ENCODE measurements at places on chromosomes 7 and 10.

DNA sequence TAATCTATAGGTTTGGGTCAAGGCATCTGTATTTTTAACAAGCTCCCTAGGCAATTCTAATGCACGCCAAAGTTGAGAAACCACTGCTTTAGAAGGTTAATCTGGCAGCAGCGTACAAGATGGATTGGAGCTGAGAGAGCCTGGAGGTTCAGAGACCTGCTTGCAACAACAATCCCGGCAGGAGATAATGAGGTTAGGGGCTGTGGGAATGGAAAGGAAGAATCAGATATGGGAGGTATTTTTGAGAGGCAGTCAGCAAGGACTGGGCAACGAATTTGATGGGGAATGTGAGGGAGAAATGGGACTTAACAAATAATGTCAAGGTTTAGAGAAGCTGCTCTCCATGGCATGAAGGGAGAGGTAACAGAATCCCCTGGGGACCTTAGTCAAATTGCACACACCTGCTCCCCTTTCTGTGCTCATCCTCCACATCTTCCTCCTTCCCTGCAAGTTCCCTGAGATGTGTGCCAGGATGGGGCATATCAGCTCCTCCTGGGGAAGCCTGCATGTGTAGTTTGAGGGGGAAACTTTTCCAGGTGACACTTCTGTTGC is 731.0 kb upstream of the GALNT17 start:
- no peak for DNase-seq

- no peak for DNase-seq
Measured at GRCh38 chr10:4834898-4835405, 8.9 kb downstream of the AKR1E2 start.

DNA sequence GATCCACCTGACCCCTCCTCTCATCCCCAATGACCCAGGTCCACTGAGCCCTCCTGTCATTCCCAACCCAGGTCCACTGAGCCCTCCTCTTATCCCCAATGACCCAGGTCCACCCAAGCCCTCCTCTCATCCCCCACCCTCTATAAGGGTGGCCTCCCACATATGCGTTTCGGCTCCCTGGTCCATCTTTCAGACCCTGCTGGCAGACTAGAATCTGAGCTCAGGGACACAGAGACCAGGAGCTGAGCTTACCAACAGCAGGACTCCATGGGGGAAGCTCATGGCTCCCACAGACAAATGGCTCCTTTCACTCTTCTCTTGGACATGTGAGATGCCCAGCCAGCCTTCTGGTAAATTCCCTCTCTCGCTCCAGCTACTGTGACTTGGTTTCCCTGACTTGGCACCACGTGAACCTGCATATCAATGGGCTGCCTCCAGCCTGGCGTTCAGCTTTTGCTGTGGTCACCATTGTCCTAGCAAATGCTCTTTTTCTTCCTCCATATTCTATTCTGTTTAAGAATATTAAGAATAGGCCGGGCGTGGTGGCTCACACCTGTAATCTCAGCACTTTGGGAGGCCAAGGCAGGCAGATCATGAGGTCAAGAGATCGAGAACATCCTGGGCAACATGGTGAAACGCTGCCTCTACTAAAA is 24.8 kb upstream of the INPP5A start:
- no peak for DNase-seq

GRCh38 chr7:36820527-36821170 is 96.4 kb upstream of the AOAH start:
- DNase-seq = no peak

DNA sequence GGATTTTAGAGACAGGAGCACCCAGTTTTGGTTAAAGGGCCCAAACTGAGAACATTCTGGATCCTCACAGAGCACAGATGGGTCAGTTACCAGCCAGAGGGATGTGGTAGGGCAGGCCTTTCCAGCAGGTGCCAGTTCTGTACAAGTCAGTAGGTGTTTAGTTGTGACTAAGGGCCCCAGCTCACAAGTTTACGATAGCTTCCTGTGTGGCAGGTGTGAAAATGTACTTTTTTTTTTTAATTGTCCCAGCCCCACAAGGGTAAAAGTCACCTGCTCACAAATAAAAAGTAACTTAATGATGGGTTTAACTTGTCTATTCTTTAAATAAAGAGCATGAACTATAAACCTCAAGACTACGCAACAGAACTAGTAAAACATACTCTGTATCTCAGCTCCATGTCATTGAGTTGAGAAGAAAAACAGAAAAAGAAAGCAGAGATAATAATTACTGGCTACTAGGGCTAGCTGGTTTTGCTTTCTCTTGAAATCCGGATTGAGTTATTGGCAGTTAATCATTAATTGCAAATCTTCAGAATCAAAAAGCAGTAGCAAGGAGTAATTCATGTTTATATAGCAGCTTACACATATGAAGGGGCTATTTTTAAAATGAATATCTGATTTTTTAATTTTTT is 15.4 kb downstream of the NFE2L3 start:
- no peak for DNase-seq

GRCh38 chr7:107658467-107658866 is 2.2 kb upstream of the SLC26A4 start:
- DNase-seq = no peak

- DNase-seq = no peak
Measured at GRCh38 chr10:121324678-121325213, 273.5 kb downstream of the FGFR2 start.

DNA sequence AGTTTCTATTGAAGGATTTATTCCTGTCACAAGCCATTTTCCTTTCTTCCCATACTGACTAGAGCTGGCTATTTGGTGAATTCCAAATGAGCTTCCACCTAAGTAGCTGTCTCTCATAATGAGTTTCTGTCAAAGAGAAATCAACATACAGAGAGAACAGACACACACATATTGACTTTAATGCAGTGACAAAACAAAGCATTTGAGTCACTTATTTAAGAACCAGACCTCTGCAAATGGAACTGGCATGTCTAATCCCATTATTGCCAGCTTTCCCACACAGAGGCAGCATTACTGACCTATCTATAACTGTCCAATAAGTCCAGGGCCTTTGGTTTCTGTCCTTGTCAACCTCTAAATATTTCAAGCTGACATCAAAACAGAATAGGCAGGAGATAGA is 179.3 kb upstream of the CSTF2T start:
- DNase-seq = no peak

- DNase-seq = no peak
Measured at GRCh38 chr10:13072339-13072738, 27.6 kb upstream of the OPTN start.

- peak; percentile 1 for DNase-seq
Measured at GRCh38 chr7:8638076-8638475, 204.7 kb downstream of the NXPH1 start.

DNA sequence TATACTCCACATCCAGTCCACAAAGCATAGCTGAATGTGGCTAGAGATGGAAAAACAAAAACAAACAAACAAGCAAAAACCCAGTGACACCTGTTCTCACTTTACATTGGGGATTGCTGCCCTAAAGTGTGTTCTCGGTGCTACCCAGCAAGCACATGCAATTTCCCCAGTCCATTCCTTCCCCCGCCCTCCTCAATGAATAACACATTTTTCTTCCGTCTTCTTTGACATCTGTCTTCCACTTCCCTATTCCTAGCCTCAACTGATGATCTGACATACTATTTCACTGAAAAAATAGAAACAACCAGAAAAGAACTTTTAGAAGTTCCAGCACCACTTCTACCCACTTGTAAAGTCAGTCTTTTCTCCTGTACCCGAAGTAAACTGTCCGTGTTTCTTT is 147.1 kb downstream of the MALRD1 start:
- no peak for DNase-seq

DNA sequence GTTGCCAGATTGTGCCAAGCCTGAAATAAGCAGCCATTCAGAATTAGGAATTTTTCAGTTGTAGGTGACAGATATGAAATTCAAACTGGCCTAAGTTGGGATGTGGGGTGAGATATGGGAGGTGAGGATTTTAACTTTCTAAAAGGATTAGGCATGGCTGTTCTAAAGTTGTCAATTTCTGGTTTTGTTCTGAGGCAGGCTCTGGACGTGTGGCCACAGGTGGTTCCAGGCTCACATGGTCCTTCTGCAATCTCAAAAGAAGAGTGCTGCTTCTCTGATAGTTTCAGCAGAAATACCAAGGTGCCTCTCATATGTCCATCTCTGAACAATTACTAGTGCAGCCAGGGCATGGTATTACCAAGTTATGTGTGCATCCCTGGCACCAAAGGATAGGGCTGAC is 21.4 kb downstream of the EFCAB10 start:
- DNase-seq = no peak

DNA sequence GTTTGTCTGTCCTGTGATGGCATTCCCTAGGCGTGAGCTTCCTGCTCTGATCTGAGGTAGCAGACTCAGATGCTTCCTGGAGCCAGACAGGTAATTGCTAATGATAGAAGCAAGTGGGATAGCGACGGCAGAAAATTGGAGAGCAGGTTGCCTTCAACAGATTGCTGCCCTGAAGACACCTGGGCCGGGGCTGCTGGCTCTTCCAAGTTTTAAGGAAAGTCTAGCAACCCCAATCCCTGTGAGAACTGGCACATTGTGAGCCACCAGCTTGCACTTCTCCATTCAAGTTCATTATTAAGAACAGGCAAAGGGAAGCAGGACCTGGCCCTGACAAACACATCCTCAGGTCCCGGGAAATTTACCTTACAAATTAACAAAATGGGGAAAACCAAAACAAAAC is 50.8 kb downstream of the ITPRID1 start:
- DNase-seq = no peak

- no peak for DNase-seq
Measured at GRCh38 chr10:43125274-43125845, 12.9 kb upstream of the CSGALNACT2 start.

GRCh38 chr10:93272884-93273675 is 199.4 kb downstream of the CYP26A1 start:
- no peak for DNase-seq

DNA sequence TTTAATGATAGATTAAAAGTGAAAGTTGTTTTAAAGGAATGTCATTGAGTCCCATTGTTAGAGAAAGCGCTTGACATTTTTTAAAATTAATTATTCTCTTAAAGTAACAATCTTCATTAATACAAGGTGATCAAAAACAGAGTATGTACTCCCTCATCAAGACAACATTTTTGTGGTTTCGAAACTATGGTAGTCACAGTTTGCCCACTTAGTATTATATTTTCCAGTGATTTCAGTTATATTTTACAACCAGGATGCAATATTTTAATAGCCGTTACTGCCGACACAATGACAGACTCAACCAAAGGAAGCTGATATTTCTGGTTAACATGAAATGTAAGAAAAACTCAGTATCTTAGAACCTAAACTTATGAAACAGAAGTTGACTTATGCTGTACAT is 31.3 kb downstream of the MKX start:
- DNase-seq = no peak

DNA sequence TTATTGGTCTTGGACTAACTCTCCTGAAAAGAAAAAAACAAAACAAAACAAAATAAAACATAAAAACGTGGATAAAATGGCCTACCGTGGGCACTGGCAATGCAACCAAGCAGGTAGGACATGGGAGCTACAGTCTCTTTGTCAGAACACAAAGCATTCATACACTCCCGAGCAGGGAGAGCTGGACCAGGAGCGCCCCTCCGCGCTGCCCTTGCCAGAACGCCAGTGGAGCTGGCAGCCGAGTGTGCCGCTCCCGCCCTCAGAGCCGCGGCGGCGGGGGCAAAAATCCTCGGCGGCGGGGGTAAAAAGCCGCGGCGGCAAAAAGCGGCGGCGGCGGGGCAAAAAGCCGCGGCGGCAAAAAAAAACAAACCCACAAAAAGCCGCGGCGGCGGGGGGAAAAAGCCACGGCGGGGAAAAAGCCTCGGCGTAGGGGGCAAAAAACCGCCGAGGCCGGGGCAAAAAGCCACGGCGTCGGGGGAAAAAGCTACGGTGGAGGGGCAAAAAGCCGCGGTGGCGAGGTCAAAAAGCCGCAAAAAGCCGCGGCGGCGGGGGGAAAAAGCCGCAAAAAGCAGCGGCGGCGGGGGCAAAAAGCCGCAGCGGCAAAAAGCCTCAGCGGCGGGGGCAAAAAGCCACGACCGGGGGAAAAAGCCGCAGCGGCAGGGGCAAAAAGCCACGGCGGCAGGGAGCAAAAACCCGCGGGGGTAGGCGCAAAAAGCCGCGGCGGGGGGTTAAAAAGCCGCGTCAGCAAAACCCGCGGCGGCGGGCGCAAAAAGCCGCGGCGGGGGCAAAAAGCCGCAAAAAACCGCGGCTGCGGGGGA is 418.1 kb downstream of the ZNF716 start:
- DNase-seq = no peak

DNA sequence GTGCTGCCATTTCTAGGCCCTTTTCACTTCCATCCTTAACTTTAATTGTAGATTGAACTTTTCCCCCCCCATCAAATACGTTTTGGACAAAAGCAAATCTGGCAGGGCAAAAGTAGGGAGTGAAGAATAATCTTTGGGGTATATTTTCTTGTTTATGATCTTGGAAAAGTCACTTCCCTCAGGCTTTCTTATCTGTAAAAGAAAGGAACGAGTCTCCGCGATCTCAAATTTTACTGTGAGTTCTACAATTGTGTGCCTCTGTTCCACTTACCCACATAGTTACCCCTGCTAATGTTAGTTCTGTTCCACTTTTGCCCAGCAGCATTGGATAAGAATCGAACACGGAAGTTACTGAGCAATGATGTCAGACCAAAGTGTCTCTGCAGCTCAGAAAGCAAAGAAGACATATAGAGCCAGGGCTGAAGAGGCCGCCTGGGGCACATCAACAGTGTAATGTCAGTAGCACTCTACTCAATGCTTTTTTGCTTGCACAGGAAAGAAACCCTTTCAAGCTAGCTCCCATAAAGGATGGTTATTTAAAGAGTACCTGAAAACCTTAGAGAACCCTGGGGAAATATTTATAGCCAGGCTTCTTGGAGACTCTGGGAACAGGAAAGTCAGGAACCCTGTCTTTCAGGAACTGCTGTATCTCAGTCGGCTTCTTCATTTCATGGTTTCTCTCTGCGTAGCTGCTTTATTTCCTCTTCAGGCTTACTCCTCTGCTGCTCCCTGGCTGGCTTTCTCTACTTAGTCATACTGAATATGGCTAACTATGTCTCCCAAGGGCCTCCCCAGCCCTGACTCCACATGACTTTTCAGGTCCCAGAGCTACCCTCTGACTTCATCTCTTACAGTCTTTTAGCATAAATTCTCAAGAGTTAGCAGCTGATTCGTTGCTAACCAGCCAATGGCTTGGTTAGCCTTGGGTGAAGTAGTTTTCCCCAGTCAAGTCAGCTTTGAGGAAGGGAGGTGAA is 123.7 kb upstream of the FAM3C start:
- DNase-seq = peak; percentile 36

DNA sequence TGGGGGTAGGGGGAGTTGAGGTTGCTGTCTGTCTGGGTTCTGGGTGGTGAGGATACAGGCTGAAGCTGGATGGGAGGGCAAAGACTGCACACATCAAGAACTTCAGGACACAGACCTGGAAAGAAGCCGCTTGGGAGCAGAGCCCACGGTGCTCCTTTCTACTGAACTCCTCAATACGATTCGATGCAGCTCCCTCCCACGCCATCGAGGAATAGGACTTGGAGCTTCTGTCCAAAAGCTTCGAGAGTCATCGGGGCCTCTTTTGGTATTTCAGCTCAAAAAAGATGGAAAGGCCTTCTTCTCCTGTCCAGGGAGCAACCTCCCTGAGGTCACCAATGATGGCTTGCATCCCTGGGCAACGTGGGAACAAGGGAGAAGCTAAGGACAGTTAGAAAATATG is 407.1 kb upstream of the MGMT start:
- DNase-seq = no peak

All from dermis blood vessel endothelial cell (primary cell).